Kasumi-1 (cell line): ENCODE measurements at places on chromosomes 4 and X.
A peak's percentile ranks its signal among the peaks of the same experiment; 100 is the strongest.

DNA sequence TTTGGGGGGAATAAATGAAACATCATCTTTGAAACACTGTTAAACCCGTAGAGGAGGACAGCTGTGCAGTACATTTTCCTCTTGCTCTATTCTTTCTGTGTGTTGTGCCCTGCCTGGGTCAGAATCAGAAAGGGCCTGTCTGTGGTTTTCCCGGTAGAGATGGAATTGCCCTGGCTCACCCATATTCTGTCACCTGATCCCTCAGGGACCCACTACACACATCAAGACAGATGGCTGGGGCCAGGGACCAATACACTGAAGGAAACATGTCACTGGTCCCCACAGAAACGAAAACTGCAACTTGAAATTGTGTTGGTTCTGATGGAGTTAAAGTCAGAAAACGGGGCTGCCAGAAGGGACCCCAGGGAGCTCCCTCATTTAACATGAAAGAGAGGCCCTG lies 114.9 kb downstream of the ZNF827 start:
- no peak for DNase-seq

DNA sequence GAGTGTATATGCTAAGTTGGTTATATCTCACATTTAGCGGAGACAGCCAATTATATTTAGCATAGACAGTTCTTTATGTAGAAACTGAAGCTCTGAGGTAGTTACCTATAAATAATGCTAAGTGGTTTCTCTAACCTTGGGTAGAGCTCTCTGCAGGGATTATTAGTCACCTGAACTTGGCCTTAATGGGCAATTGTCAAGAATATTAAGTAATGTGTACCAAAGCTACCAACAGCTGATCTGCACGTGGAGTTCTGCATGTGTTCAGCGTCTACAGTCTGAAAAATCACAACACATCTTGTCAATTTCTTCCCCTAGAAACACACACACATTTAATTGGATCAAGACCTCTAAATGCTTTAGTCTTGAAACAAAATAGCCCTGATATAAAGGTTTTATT lies 740.6 kb upstream of the FAM241A start:
- DNase-seq = no peak

DNA sequence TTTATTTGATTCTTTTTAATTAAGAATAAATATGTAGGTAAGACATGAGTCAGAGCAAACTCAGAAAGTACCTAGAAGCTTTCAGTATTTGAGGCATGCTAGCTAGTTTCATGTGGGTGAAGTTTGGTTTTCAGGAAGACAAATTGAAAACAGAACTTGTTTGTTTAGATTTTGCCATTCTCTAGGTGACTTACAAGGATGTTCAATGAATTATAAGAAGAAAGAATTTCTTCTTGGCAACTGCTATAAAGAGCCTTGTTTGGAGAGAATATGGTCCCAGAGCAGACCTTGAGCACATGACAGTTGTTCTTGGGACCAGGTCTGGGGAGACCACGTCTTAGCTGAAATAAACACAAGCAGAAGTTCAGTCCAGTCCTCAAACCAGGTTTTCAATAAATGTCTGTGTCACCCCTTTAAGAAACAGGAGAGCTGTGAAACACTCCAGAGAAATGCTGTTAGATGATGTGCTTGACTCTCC lies 38.0 kb upstream of the IL21 start:
- no peak for DNase-seq

DNA sequence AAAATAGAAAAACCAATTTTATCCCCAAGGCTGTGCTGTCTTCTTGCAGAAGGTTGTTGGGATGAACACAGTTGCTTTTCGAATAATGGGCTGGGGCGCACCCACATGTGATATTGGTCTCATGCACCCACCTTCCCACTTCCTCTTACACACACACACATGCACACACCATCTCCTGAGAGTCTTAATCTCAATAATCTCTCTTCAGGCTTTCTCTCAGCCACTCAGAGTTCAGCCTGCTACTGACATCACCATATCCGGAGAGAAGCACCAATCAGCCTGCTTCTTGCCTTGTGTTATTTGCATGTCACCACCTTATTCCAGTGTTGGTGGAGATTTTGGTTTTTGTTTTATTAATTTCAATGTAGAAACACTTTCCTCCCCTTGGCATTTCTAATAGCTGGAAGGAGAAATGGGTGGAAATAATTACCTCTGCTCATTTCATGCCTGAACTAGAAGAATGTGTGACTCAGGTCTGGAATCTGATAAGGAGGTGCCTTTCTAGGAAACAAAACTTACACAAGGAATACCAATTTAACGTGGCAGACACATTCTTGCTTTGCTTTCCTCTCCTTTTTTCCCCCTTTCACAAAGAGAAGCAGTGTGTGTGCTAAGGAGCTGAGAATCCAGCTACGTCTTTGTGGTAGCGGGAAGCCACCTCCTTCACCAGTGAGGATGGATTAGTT lies 400.2 kb downstream of the MID1IP1 start:
- DNase-seq = no peak

DNA sequence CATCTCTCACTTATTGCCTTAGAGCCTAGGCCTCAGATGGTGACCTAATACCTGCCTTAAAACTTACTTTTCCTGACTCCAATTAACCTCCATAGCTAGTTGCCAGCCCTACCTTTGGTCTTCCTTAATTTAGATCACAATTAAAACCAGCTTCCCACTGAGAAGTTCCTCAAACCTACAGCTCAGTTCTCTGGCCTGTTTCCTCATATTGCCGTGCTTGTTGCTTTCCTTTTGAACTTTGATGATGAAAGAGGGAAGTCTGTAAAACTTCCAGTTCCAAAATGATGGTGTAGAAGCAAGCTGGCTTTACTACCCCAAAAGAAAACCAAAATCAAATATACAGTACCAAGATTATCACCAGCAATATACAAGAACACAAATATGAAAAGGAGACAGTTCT lies 28.9 kb upstream of the CAMK2D start:
- DNase-seq = peak; percentile 60

DNA sequence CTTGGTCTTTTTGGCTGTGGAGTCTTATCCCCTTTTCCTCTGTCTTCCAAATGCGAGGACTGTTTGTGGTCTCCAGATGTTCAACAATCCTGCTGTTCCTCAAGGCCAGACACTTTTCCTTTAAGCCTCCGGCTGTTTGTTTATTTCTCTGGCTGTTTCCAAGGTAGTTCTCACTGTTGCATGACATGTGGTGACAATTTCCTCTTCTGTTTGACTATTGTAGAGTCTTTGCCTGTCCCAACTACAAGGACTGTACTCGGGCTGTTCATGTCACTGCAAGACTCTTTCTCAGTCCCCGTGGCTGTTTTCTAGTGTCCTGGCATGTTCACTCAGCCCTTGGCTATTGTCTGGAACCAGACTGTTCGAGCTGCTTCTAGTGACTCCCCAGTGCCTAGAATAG lies 50.6 kb downstream of the ZNF157 start:
- no peak for DNase-seq

DNA sequence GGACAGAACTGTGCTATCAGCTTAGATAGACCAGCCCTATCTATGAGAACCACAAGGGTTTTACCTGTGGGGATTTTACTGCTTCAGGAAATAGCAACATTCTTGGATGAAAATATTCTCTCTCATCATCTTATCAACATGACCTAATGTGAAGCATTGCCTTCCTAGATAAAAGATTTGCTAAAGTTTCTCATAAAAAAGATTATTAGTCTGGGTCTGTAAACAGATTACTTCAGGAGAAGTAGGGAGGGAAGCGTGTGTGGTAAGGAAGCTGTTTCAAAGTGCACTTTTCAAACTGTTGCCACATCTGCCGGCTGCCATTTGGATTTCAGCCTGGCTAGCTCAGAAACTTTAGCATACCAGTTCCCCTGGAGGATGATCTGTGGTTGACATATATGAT lies at the start of gene NOX1:
TSS of gene NOX1 (minus strand) at position 35 of the 400 bp plus-strand sequence. CDS start 220 bp downstream, outside the sequence.
- no peak for DNase-seq

- no peak for DNase-seq
Observed at GRCh38 chr4:122827258-122827878, 737 bp downstream of the FGF2 start.

DNA sequence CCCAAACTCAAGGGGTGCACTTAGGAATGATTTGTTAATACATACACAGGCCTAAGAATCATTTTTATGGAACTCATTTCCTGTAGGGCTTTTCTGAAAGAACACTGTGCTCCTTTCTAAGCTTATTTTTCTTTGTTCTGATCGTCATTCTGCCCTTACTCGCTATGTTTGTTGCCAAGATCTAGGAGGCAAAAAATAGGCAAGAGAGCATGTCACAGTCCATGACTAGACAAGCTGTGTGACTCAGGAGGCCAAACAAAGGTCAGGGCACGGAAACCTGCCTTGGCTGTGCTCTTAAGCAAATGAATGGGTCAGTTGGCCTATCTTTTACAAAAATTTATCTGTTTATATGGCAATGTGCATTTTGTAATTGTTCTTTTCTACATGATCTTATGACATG lies 42.5 kb upstream of the C1GALT1C1 start:
- DNase-seq = no peak

DNA sequence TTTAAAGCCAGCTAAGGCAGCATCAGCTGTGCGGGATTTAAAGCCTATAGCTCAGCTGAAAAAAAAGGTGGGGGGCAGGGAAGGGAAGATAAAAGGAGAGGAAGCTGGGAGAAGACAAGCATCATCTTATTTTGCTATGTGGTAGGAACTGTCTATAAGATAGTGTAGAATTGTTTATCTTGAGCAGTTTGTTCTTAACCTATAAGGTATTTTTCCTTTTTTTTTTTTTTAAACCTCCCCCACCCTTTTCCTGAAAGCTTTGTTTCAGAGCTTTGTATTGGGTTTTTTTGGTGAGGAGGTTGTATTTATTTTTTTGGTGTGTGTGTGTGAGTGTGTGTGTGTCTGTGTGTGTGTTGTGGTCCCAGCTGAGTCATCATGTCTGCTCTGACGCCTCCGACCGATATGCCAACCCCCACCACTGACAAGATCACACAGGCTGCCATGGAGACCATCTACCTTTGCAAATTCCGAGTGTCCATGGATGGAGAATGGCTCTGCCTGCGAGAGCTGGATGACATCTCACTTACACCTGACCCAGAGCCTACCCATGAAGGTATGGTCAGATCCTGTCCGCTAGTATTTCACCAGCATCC lies 531 bp downstream of the RUFY3 start:
- DNase-seq = no peak
